Pons (tissue), 1 donor: ENCODE measurements at places on chromosomes 1 and 21.
A peak's percentile ranks its signal among the peaks of the same experiment; 100 is the strongest.

DNA sequence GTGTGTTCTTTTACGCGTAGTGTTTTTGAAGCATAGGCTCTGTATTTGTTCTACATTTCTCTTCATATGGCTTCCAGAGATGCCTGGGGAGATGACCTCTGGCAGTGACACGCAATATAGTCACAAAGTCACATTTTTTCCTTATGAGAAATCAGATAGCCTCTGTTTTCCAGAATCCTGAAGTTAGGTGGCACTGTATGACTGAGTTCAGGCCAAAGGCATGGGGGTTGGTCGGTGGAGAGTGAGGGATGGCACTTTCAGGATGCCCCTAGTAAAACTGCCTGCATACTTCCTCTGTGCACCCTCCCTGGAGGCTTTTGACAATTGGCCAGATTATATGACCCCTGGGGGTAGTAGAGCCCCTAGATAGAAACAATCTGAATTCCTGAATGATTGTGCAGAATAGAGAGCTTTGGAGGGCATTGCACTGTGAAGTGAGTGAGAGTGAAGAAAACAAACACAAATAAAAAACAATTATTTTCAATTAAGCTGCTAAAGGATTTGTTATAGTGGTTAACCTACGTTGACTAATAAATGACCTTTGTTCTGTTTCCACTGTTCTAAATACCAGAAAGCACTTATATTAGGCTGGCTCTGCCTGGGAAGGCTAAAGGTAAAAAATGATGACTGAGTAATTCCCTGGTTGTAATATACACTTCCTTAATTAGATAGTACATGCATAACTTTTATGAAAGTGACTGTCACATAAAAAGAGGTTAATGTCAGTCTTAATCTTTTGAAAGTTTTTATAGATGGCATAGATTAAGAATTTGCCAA lies 1660.8 kb downstream of the PLA2G4A start:
- DNase-seq = no peak

DNA sequence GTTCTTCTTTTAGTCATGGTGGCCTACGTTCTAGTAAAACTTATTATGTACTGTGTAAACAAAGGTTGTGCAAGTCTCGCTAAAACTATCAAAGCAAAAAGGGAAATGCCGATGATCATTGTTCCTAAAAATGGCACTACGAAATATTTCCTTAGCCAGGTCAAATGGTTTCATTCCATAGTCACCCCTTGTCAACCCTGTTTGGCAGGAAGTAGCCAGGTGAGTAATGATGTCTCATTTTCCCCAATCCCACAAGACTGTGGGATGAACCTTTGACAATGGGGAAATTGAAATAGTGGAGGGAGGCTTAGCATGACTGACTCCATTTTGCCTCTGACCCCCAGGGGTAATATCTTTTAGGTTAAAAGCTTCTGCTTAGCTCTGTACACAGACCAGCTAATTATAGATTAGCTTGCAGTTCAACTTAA lies 5.6 kb upstream of the REN start:
- no peak for DNase-seq

DNA sequence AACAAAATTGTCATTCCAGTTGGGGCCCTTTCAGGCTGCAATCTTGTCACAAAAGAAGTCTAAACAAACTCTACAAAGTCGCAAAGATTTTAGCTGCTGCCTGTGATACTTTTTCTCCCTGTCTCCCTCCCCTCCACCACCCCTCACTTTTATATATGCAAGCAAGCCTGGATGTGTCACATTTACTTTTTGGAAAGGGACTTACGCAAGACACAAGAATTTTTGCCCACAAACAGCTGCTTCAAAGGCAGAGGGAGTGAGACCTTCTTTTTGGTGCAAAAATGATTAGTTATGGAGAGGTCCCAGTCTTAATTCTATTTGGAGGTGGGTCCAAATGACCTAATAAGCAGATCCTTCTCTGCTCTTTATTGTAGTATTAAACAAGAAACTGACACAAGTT lies 22.9 kb upstream of the RALGPS2 start:
- DNase-seq = no peak

DNA sequence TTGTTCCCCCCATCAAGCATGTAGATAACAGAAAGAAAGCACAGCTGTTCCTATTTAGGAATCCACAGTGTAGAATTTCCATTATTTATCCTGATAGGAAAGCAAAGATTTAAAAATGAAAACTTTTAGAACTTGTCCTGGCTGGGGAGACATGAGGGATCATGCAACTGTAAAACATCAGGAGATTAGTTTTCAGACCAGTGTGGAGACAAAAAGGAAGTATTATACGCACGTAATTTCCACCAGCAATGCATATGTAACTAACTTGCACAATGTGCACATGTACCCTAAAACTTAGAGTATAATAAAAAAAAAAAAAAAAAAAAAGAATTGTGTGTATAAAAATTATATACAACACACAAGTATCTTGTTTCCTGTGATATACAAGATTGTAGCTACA lies 172.4 kb downstream of the NEGR1 start:
- DNase-seq = no peak

DNA sequence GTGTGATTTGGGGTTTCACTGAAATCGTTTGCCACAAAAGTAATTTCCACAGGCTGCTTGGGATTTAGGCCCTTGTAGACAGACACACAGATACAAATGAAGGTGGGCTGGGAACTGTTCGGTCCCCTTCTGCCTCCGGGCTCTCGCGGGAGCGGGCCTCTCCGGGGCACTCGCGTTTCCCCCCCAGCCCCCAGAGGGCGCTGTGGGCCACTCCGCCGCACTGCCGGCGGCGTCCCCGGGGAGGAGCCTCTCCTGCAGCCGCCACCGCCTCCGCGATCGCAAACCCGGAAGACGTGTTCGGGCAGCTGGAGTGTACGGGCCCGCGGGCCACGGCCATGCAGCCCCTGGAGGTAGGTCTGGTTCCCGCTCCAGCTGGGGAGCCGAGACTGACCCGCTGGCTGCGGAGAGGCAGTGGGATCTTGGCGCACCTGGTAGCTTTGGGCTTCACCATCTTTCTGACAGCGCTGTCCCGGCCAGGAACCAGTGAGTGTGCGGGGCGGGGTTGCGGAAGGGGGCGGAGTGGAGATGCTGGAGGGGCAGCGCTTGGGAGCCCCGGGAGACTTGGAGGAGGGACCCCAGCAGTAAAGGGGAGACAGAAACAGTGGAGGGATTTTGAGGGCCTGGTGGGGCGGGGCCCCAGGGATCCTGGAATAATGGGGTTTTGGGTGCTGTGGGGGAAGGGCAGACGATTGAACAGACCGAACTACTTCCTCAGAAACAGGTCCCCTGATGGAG lies at the start of gene CYB561D1:
Gene CYB561D1, plus strand, starts transcription at position 290 of the 735 bp plus-strand sequence. Its CDS starts 46 bp downstream, at position 336.
- peak; percentile 76 for DNase-seq

DNA sequence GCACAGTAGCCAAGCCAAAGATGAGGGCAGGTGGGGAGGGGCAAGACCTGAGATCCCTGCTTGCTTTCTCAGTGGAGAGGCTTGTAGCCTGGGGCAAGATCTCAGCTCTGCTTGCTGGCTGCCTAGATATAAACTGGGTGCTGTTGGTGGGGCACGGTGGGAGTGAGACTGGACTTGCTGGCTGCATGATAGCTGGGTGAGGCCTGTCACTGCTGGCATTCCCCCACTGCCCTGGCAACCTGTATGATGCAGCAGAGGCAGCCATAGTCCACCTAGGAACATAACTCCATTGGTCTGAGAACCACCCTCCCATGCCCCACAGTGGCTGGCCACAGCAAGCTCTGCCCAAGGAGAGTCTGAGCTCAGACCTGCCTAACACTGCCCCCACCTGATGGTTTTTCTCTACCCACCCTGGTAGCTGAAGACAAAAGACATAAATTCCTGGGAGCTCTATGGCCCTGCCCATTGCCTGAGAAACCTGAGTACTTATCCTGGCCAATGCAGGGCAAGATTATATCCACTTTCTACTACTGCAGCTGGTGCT lies 261.9 kb upstream of the DEPDC1 start:
- DNase-seq = no peak

GRCh38 chr1:15850471-15851001 lies 3.0 kb downstream of the SPEN start:
- peak; percentile 54 for DNase-seq

DNA sequence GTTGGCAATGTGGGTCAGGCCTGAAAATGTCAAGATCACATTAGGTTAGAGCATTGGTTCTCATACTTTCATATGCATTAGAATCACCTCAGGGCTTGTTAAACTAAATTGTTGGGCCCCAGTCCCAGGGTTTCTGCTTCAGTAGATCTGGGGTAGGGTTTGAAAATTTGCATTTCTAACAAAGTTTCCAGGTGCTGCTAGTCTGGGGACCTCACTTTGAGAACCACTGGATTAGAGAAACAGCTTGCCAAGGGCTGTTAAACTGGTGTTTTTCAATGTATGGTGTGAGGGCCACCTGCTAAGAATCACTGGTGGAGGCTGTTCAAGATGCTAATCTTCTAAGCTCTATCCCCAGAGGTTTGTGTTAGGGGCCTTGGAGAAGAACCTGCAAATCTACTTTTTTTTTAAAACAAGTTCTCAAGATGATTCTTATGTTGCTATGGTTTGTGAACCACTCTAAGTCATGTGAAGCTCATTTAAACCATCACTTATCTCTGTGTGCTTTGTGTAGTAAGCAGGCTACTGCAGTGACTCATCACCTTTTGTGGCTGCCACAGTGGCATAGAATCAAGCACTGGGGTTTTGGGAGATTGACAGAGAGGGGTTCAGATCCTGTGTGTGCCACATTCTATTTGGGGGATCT lies 152.2 kb downstream of the S1PR1 start:
- no peak for DNase-seq

DNA sequence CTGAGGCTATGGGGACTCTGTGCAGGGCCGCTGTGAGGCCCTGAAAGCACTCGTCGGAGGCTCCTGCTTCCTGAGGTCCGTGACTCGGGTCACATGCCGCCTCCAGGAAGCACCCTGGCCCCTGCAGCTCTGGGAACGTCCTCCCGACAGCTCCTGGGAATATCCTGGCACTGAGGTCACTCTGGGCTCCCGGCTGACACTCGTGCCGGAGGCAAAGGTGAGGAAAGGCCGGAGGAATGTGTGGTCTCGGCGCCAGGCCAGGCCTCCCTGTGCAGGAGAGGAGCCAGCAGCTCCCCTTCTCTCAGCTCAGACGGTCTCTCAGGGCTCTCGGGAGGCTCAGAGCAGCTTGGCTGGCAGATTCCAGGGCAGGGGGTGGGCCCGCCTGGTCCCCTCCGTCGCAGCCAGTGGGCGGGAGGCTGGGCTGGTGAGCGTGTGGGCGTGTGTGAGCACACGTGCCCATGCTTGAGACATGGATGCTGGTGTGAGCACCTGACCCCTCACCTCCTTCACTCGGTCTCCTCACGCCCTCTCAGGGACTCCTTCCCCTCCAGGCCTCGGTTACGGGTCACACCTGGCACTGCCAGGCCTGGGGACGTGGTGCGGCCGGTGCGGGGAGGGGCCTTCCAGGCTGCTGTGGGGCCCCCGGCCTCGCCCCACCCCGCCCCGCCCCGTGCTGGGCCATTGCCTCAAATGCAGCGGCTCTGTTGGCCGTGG lies 5.5 kb upstream of the RNF223 start:
- DNase-seq = no peak

- no peak for DNase-seq
Observed at GRCh38 chr1:192954705-192955265, 104.4 kb downstream of the UCHL5 start.

DNA sequence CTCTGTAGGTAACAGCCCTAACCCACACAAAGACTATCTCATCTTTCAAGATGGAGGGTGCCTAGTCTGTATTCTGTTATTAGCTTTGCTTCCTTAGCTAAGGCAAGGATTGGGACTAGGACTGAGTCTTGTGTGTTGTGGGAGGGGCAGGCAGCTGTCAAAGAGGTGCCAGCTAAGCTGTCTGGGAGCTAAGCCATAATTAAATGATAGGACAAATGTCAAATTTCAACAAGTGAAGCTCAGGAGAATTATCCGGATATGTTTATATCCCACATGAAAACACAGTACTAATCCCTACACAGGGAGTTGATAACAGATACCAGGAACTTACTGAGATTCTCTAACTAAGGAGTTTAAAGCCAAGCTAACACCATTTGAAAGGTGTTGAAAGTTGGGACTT lies 70.5 kb upstream of the NGF start:
- no peak for DNase-seq

- DNase-seq = no peak
Observed at GRCh38 chr1:225446981-225447615, 19.3 kb upstream of the LBR start.

GRCh38 chr1:226972931-226973330 lies 32.8 kb downstream of the COQ8A start:
- DNase-seq = no peak

DNA sequence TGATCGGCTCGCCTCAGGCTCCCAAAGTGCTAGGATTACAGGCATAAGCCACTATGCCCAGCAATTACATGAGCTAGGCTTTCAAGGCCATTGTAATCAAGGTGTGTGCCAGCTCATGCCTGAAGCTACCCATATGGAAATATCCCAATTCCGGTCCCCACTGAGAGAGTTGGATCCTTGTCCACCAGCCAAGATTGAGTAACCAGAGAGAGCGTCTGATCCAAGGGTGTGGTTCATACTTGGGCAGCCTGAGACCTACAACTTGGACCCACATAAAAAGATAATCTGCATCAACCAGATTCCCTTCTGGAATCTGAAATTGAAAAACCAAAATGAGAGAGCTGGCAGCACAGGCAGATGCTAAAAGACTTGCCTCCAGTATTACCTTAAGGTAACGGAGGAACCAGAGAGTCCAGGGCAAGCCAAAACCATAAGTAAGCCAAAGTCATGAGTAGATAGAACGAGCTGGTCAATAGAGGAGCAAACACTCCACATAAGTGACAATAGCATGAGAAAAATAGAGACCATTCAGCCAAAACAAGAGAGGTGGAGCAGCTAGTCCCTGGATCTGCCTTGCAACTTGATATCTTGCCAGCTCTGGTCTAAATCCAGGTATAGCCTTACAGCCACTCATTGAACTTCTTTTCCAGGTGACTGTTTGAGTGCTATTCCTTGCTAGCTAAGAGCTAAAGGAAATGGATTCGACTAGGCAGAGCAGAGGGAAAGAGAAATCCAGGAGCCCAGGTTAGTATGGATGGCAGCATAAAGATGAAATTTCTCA lies 63.8 kb upstream of the ATP1A1 start:
- no peak for DNase-seq

DNA sequence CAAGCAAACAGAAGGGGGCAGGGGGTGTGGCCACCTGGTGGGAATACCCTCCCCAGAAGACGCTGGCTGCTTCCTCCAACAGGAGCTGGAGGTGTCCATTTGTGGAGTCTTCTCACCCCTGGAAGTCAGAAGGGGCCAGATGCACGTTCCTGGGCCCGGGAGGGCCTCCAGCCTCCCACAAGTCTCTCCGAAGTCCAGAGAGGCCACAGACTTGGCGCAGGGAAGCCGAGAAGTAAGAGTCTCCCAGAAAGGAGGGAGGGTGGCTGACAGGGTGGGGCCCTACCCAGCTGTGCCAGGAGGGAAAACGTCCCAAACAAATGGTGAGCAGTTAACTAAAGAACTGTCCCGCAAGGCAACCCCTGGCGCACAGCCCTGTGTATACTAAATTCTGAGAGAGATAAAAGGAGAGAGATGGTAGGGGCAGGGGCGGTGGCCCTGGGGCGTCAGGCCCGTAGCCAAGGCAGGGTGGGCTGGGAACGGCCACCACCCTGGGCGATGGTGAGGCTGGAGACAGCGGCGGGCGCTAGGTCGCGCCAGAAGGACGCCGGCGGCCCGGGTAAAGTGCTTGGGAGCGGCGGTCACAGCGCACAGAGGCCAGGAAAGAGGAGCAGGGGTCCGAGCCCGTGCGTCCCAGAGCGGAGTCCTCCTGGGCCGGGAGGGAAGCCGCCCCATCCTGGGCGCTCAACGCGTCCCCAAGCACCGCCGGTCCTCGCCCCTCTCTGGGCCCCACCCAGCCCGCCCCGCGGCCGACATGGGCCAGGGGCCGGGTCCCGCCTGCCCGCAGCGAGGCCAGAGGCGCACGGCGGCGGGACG lies 1.2 kb downstream of the CHD5 start:
- no peak for DNase-seq

- no peak for DNase-seq
Observed at GRCh38 chr1:54124472-54124871, 28.3 kb downstream of the CDCP2 start.

GRCh38 chr1:115134850-115135480 lies 45.7 kb upstream of the TSPAN2 start:
- DNase-seq = no peak
